ENCODE measurements at places on chromosomes 6 and 20. TPM values are rescaled to one million over a fixed set of nuclear protein-coding genes. Genes with fewer than 3 reads are reported as not detected.

DNA sequence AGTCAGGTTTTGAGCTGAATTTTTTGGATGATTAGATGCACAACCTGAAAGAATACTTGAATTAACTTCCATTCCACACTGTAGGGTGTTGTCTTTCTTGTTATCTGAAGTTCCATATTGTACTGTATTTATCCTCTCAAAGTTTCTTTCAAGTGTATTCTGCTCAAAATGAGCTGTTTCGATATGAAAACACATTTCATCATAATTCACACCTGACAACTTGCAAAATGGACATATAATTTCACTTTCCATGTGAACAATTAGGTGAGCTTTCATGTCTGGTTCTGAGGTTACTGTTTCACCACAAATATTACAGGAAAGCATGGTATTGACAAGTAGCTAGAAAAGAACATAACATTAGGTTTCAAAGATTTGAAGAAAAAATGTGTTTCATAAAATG, 1.7 kb downstream of the ZUP1 start:
- no peak for DNase-seq

DNA sequence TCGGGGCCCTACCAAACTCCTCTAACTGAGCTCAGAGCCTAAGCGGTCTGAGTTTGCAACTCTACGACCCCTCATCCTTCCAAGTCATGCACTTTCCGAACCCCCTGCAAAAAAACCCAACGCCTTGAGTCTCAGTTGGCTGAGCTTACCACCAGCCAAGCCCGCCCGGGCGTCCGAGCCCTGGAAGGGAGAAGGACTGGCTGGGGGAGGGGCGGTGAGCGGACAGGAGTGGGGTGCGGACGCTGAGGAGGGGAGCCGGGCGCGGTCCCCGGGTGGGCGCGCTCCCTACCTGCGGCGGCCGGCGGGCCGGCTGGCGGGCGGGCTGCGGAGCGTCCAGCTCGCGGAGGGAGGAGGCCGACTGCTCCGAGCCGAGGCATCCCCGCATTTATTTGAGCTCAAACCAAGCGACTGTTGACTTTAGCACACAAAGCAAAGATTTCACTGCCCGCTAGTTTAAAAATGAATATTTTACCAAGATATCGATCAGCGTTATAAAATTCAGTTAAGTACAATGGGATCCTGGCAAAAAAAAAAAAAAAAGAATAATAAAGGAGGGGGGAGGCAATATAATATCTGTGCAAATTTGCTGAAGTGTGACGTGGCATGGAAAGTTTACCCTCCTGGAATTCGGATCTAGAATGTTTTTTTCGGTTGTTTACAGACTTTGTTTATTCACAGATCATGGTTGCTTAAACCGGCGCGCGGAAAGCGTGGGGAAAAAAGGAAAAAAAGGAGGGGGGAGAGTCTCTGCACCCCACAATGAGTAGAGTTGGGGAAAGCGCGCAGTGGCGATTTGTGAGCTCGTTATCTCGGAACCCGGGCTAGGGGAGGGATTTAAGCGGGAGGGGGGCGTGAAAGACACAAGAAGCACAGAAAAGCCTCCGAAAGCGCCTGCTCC, 5.9 kb downstream of the FOXA2 start:
- DNase-seq = no peak

DNA sequence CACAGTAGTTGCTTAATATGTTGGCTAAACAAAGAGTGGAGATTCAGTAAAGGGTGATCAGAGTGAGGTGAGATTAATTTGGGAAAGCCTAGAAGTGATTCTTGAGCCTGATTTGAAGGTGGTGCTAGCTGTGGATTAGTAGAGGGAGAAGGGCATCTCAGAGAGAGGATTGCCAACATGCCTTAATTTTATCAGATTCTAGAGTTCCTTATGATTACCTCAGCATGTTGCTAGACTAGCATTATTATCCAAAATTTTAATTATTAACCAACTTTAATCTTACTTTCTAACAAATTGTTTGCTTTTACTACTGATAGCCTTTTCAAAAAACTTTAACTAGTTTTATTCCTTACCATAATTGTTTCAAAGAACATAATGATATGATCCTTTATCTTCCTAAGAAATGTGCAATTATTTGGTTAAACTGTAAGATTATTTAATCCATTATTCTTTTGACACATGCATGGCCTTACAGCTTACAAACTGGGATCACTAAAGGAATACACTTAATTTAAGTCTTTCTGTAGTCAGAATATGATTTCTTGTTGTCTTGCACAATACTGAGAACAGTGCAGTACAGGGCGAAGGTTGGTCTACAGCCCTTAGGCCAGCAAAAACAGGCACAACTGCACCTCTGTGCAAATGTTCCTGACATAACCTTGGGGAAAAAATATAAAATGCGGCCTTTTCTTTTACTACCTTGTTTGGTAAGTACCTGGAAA, 88.9 kb downstream of the SLC16A10 start:
- no peak for DNase-seq

- DNase-seq = no peak
These were observed 7.0 kb downstream of the RALGAPB start for GRCh38 chr20:38479596-38479995.

Gene XKR7
- total RNA-seq = 0.05 TPM

Gene DPPA5
- not detected for total RNA-seq

Measured in M059J (cell line).